ENCODE measurements at places on chromosomes 1 and 21.
A peak's percentile ranks its signal among the peaks of the same experiment; 100 is the strongest.

DNA sequence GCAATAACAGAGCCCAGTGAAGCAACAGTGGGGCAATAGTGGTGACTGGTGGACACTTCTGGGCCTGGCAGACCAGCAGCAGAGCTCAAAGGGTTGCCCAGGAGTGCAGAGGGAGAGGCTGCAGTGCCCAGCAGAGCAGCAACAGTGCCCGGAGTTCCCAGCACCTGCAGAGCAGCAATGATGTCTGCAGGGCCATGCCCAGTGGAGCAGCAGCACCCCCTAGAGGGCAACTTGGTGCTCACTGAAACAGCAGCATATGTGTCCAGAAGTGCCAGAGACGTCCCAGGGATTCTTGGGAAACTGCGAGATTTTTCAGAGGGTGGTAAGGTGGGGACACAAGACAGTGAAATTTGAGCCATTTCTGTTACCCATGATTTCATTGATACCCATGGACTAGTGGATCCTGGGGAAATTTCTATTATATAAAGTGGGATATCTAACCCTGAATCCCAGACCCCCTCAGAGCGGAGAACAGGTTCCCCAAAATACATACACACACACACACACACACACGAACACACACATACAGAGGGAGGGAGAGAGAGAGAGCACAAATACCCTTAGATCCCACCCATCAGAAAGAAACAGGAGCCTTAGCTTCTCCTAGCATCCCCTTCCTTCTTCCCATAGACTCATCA lies 156.9 kb upstream of the GJB5 start:
- no peak for DNase-seq
- H3K4me1 ChIP-seq: no peaks in the 10 kb centered on the region
- no peak overlapping the region for H3K4me3 ChIP-seq

DNA sequence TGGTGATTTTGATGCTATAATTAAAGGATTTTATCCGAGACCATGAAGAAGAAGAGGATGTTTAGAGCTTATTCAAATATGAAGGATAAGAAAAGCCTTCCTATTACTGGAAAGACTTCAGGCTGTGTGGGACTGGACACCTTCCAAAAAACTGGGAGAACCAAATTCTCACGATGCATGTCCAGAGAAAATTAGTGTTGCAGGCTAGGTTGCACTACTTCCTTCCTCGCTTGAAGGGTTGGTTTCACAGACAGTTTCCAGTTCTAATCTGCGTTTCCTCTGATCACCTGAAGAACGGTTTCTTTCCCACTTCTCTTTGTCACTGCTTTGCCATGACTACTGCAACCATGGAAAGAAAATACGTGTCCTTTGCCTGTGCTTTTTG lies 2.0 kb downstream of the MTARC2 start:
- H3K4me1 ChIP-seq: peaks cover 8% of the 10 kb centered on the region
- no peak overlapping the region for H3K4me3 ChIP-seq
- DNase-seq: no peak
- H3K27ac ChIP-seq: no peak overlapping the region
- no peaks in the 10 kb centered on the region for H3K36me3 ChIP-seq

GRCh38 chr1:96968983-96969382 lies 247.4 kb downstream of the PTBP2 start:
- no peaks in the 10 kb centered on the region for H3K36me3 ChIP-seq
- DNase-seq: no peak
- H3K4me1 ChIP-seq: no peaks in the 10 kb centered on the region
- H3K4me3 ChIP-seq: no peak overlapping the region

DNA sequence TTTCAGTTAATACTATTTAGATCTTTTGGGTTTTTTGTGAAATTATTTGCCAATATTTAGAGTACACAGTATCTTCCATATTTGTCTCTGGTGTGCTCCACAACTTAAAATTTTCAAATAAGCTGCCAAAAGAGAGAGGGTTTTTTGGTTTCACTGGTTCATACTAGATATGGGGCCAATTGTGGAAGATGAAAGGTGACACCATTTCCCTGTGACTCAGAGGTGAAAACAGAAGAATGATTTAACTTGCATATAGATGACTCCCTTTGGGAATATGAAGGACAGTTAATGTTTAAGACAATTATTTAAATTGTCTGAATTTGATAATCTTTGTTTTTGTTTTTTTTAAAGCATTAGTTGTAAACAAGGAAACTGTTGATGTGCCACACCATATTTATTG lies 37.5 kb downstream of the IVNS1ABP start:
- H3K27ac ChIP-seq: no peak overlapping the region
- peaks cover 43% of the 10 kb centered on the region for H3K4me1 ChIP-seq
- no peak for DNase-seq
- no peaks in the 10 kb centered on the region for H3K36me3 ChIP-seq
- no peak overlapping the region for H3K4me3 ChIP-seq

DNA sequence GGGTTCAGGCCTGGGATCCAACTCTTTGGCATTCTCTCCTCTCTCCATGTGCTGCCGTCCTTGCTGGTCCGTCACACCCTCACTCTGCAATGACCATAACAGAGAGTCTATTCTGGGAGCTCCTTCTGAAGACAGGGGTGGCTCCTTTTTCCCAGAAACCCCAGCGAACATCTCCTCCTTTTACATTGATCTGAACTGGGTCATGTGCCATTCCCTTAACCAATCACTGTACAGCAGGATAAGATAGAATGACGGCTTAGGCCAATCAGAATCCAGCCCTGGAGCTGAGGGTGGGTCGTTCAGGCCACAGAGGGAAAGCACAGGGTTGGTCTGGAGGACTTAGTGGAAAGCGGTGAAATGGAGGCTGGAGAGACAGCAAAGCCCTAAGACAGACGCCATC lies 740.1 kb downstream of the MATN1 start:
- no peak overlapping the region for H3K4me3 ChIP-seq
- no peaks in the 10 kb centered on the region for H3K4me1 ChIP-seq
- H3K27ac ChIP-seq: no peak overlapping the region
- no peaks in the 10 kb centered on the region for H3K27me3 ChIP-seq
- no peaks in the 10 kb centered on the region for H3K36me3 ChIP-seq

DNA sequence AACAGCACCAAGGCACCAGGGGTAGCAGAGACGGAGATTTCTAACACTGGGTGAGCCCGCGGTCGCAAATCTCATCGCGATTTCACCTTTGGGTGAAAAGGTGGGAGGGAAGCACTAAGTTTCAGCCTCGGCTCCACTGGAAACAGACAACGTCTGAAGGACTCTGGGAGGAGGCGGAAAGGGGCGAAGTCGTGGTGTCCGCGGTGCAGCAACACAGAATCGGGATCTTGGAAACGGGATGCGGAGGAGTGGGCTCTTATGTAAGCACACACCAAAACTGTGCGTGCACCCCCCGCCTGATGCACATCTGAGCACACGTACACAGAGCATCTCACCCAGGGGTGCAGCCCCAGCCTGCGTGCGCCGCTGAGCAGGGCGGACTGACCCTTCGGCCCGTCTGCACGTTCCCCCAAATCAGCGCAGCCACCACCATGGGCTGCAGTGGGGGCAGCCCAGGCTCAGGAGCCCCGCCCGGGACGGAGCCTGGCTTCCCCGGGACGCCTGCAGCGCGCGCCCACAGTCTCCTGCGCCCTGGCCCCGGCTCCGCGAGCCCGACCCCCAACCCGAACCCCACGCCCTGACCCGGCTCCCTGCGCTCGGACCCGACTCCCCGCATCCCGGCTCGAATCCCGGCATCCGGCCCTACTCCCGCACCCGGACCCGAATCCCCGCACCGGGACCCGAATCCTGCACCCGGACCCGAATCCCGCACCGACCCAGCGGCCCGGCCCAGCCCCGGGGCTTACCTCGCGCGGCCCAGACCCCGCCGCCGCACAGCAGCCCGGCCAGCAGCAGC lies 670 bp downstream of the CLSTN1 start:
- no peaks in the 10 kb centered on the region for H3K36me3 ChIP-seq
- peak overlapping the region; percentile 89 for H3K4me3 ChIP-seq
- peak overlapping the region; percentile 41 for H3K27ac ChIP-seq
- H3K27me3 ChIP-seq: no peaks in the 10 kb centered on the region
- peaks cover 41% of the 10 kb centered on the region for H3K4me1 ChIP-seq
- no peak for DNase-seq

DNA sequence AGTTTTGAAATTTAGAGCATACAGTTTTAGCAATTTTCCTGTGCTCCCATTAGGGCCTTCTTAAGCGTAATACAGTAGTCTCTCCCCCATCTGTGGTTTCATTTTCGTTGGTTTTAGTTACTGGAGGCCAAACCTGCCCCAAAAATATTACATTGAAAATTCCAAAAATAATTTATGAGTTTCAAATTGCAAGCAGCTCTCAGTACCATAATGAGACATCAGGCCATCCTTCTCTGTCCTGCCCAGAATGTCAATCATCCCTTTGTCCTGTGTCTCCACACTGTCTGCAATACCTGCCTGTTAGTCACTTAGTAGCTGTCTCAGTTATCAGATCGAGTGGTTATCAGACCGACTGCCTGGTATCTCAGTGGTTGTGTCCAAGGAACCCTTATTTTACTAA lies 45.4 kb downstream of the ADSS2 start:
- H3K27ac ChIP-seq: no peak overlapping the region
- H3K36me3 ChIP-seq: peaks cover 92% of the 10 kb centered on the region
- no peak for DNase-seq
- H3K4me3 ChIP-seq: no peak overlapping the region
- H3K27me3 ChIP-seq: no peaks in the 10 kb centered on the region

- no peaks in the 10 kb centered on the region for H3K4me1 ChIP-seq
- no peaks in the 10 kb centered on the region for H3K27me3 ChIP-seq
- DNase-seq: no peak
Measured at GRCh38 chr1:118954301-118954905, 33.7 kb downstream of the TBX15 start.

- no peak for DNase-seq
- H3K4me3 ChIP-seq: peak overlapping the region; percentile 94
- H3K27ac ChIP-seq: peak overlapping the region; percentile 95
- H3K27me3 ChIP-seq: no peaks in the 10 kb centered on the region
Measured at GRCh38 chr1:186375929-186376319, 286 bp downstream of the ODR4 start.

DNA sequence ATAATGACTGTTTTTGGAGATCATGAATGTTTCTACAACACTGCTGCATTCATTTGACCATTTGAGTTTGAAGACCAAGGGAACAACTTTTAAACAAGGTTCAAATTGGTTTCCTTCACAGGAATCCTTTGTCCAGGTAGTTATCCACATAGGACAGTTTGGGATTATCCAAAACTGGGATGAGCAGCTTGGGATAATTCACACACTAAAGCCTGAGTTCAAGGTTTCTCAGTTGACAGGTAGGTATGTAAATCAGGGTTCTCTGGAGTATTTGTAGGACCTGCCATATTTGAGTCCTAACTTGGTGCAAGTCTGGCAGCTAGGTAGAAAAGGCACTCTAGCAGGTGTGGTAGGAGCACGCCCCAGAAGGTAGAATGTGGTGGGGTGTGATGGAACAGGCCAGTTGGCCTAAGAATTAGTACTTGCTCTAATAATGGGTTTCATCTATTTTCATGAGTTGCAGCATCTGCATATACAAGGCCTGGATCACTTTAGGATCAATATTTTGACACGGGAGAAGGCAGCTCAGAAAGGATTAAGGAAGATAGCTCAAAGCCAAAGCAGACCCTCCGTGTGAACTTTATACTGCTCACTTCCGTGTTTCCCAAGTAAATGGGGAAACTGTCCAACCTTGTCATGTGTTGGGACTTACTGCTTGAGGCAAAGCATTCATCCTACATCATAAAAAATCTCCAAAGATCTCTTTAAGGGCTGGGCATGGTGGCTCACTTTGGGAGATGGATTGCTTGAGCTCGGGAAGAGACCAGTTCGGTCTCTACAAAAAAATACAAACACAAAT lies 14.1 kb upstream of the RAB42 start:
- H3K36me3 ChIP-seq: peaks cover 46% of the 10 kb centered on the region
- no peak for DNase-seq
- H3K27ac ChIP-seq: no peak overlapping the region
- peaks cover 30% of the 10 kb centered on the region for H3K4me1 ChIP-seq
- no peaks in the 10 kb centered on the region for H3K27me3 ChIP-seq

- no peak for DNase-seq
- no peak overlapping the region for H3K27ac ChIP-seq
- H3K4me1 ChIP-seq: no peaks in the 10 kb centered on the region
- no peak overlapping the region for H3K4me3 ChIP-seq
- H3K36me3 ChIP-seq: no peaks in the 10 kb centered on the region
Measured at GRCh38 chr21:25970254-25970930, 200.2 kb downstream of the APP start.

DNA sequence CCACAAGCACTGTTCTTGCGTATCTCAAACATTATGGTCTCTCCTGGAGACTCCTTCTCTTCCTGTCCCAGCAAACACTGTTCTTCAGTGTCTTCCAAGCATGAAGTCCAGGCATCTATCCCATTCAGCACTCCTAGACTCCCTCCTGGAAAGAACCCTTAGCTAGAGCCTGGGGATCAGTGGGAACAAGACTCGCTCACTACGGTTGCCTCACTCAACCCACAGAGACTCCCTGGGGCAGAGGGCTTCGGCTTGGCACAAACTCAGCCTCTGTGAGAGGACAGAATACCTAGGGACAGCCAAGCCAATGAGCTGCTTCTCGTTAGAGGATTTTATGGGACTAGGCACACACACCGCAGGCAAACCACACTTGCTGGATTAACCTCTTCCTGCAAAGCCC lies 86.5 kb upstream of the IPO9 start:
- peaks cover 14% of the 10 kb centered on the region for H3K27me3 ChIP-seq
- no peaks in the 10 kb centered on the region for H3K36me3 ChIP-seq

GRCh38 chr1:8677782-8678181 lies 139.7 kb downstream of the RERE start:
- H3K27me3 ChIP-seq: no peaks in the 10 kb centered on the region
- no peak for DNase-seq
- H3K4me3 ChIP-seq: no peak overlapping the region
- no peak overlapping the region for H3K27ac ChIP-seq

GRCh38 chr21:39612233-39613040 lies at the start of gene B3GALT5:
Gene B3GALT5 (plus strand): TSS chr21:39612940. CDS start chr21:39660560, 47,620 bp downstream.
- no peak within 1 kb of the TSS for H3K4me3 ChIP-seq
- H3K4me1 ChIP-seq: no peaks in the 10 kb centered on the region
- H3K27me3 ChIP-seq: peaks cover 14% of the 10 kb centered on the region
- no peak within 1 kb of the TSS for H3K27ac ChIP-seq
- H3K36me3 ChIP-seq: no peaks in the 10 kb centered on the region
- DNase-seq: no peak

DNA sequence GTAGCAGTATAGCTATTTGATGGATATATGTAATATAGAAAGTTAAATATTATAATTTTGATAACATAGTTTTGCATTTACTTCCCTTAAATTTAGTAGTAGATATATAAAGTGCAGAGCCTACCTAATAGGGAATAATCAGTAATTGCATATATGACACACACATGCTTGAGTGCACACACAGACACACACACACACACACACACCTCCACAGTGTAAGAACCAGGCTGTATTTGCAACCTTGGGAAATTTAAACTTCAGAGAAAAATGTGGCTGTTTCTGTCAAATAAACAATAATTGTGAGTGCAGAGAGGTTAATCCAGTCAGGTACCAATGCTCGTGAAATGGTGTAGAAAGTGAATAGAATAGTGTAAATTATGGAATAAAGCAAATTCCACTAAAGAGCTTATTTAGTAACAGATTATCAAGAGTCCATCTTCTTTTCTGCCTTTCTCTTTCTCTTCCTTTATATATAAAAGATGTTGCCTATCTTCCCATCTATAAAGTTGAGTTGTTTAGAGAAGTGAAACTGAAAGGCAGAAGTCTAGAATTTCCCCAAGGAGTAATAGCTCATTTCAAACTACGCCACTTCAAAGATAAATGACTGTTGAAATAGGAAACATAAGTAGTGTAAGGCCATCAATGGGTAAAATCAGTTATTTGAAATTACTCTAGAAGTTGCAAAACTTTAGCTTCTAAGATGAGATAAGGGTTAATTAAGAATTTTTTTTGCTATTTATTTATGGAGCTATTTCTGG lies 273.7 kb downstream of the SRGAP2C start:
- no peak overlapping the region for H3K27ac ChIP-seq
- H3K4me1 ChIP-seq: no peaks in the 10 kb centered on the region
- peak overlapping the region; percentile 92 for H3K4me3 ChIP-seq
- H3K27me3 ChIP-seq: no peaks in the 10 kb centered on the region
